ENCODE measurements at places on chromosomes 5 and 9.

DNA sequence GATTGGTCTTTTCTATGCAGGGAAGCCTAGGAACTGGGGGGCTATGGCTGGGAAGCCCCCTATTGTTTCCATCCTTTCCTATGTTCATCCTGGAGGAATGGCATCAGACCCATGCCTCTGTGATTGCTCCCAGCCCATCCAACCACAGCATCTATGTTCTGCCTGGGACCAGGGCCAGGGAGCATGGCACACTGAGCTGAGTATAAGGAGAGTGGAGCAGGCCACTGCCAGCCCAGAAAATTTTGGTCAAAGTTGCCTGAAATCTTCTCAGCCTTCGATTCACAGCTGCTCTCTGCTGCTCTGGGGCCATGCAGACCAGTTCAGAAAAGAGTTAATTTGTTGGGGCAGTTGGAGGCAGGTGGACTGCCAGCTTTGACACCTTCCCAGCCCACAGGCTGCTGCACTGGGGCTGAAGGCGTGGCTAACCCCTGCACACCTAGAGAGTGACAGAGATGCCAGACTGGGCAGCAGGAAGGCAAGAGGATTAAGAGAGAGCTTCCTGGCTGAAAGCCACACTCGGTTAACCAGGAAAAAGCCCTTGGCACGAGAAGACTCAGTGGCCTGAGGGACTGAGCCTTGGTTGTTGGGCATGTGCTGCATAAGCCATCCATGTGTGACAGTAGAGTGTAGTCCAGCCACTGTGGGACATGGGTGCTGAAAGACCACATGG, 12.1 kb downstream of the TGFBI start:
- DNase-seq, result no peak

DNA sequence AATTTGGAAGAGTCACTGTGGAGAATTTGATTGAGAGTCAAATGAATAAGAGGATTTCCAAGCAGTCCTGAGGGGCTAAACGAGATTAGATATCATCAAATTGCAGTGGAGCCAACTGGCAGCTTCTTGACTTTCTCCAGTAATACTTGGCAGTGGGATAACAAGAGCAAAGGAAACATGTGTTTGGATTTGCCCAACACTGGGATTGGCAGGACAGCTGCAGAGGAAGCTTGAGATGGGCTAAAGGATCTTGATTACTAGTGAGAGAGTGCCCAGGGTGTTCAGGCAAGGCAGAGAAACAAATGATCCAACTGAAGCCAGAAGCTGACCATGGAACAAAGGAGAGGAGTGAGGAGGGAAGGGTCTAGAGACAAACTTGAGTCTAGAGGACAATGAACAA, 356.0 kb upstream of the ISL1 start:
- DNase-seq, result no peak

DNA sequence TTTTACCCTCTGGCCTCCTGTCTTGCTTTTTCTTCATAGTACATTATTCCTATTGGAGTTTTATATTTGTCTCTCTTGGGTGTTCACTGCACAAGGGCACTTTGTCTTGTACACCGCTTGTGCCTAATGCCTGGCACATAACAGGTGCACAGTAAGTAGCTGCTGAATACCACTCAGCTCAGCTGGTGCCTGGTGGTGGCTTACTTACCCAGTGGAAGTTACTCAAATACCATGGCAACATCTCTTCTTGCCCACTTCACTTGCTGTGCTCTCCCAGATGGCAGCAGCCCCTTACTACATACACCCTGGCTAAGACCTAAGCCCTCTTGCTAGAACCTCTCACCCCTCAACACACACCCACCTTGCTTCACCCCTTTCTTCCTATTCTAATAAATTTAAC, 11.3 kb upstream of the SKP1 start:
- DNase-seq, result no peak

DNA sequence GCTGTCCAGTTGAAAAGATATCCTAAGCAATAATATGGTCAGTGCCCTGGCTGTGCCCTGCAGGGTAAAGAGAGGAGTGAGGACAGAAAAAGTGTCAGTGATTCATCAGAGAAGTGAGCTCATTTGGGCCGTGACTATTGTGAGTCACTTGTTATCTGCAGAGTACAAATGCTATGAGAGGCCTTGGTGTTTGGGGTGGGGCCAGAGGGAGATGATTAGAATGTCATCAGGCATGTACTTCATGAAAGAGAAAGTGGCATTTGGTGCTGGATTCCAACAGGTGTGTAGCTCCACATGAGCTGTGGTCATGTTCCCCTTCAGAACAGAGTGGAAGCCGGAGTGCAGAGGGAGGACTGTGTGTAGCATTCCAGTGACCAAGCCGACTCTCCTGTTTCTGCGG, 174.1 kb downstream of the KDM4C start:
- peak; percentile 39 for DNase-seq

DNA sequence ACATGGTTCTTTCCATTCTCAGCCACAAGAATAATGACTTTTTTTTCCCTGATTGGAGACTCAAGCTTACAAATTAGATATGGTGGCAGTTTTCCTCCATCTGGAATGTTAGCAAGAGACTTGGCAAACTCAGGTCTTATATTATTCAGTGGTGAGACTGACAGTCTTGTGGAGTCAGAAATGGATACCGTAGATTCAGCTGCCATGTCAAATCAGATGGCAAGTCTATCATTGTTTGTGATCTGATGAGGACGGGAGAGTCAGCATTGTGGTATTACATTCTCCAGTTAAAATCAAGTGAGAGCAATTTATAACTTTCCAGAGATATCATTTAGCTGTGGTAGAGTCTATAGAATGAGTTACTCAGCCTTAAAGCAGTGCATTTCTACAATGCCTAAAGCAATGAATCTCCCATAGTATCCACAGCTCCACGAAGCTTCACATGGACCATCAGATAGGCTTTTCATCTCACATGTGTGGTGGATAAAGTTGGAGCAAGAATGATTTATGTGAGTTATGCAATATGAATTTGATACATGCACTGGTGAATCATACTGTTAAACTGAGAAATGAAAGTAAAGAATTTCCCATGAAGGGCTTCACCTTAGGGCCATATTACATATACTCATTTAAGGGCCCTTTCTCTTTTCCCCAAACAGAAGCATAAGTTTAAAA, 430.6 kb downstream of the ZNF608 start:
- no peak for DNase-seq

DNA sequence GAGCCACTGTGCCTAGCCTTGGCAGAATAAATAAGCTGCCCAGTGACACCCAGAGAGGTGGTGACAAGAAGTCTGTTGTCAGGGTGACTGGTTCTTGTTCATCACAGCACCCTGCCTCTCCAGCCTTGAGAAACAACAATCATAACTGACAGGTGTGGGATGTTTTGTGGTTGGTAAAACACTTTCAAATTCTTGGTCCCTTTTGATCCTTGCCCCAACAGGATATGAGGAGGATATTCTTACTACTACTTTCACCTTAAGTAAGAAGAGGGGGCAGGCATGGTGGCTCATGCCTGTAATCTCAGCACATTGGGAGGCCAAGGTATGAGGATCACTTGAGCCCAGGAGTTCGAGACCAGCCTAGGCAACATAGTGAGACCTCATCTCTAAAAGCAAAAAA, 14.2 kb upstream of the FRRS1L start:
- DNase-seq, result no peak

DNA sequence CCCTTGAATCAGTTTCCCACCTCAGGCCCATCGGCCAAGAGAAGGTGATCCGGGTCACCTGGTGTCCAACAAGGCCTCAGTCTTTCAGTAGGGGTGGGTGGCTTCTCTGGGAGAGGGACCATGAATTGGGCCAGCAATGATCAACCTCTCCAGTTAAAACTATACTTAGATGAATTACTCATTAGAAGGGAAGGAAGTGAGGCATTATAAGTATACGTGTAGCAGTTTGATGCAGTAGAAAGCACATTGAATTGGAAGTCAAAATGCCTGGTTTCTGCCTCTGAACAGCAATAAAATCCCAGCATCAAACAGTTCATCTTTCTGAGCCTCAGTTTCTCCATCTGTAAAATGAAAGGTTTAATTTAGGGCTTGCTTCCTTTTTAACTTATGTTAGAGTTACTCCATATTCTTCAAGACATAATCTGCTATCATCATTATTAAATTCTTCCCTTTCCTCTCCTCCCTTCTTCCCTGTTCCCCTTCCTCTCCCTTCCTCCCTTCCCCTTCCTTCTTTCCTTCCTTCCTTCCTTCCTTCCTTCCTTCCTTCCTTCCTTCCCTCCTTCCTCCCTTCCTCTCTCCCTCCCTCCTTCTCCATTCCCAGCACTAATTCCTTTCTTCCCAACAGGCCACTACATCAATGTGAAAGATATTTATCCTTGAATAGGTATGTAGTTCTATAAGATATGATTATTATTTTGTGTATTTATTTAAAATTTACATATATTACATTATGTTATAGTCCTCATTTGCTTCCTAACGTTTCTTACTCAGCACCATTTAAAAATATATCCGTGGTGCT, 18.6 kb upstream of the TMEM174 start:
- no peak for DNase-seq

- DNase-seq, result no peak
These were observed 7.3 kb downstream of the PLAC8L1 start for GRCh38 chr5:146098047-146098446.

- no peak for DNase-seq
These were observed 36.2 kb upstream of the IL17B start for GRCh38 chr5:149415066-149415967.

Data from hepatic stellate cell (primary cell).